BJ (cell line): ENCODE measurements at places on chromosomes 3 and 15.
A peak's percentile ranks its signal among the peaks of the same experiment; 100 is the strongest.

DNA sequence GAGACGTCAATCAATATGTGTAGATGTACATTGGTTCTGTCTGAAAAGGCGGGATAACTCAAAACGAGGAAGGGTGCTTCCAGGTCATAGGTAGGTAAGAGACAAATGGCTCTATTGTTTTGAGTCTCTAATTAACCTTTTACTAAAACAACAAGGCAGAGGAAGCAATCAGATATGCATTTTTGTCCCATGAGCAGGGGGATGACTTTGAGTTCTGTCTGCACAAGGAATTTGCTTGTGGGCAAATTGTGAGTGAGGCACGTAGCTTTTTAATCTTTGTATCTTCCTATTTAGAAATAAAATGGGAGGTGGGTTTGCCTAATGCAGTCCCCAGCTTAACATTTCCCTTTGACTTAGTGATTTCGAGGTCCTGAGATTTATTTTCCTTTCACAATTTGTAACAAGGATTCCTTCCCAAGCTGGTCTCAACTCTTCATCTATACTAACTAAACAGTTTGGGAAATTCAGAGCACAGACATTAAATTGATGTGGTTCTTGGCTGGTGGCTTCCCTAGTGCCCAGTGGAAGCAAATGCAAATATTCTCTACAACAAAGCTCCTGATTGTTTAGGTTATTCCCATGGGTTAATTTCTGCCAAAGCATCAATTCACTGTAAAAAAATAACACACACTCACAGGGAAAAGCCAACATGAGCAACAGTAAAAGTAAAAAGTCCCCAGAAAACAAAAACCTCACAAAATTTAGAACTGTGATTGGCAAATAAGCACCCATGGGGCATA is 738.8 kb upstream of the SGO1 start:
- no peak for DNase-seq

GRCh38 chr3:66598168-66598567 is 97.3 kb upstream of the LRIG1 start:
- DNase-seq: peak; percentile 44

DNA sequence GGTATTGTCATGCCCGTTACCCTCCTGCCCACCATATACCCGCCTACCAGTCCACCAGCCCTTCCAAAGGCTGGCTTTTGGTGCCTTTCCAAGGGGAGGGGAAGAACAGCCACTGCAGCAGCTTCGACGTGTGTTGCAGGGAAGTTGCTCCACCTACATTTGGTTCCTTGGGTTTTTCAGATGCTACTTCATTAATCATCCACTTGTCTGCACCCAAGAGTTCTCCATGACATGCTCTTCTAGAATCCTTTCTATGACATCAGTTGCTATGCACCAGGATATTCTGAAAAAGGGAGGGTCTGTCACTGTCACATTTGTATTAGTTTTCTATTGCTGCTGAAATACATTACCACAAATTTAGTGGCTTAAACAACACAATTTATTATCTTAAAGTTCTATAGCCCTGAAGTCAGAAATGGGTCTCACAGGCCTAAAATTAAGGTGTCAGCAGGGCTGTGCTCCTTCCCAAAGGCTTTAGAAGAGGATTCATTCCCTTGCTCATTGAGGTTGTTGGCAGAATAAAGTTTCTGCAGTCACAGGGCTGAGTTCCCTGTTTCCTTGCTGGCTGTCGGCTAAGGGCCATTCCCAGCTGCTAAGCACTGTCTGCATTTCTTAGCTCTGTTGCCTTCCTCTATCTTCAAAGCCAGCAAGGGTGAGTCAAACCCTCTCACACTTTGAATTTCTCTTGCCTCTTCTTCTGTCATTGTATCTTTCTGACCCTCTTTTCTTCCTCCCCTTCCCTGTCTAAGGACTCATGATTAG is at the start of gene LYZL4:
Gene LYZL4, minus strand, starts transcription at position 241 of the 762 bp plus-strand sequence. CDS start 3,359 bp downstream, outside the sequence.
- DNase-seq: no peak

DNA sequence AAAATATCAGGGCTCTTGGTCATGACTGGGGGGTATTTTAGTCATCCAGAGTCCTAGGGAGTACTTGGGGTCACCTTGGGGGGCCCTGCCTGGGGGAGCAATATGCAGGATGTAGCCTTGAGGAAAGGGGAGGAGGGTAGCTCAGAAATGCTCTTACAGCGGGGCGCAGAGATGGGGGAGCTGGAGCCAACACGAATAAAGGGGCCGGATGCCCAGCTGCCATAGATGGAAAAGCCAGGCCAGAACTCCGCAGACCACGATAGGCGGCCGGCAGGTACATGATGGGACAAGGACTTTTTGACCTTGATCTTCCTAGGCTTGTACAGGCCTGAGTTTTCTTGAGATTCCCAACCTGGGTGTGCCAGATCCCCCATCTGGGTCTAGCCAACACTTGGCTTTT is 47.7 kb upstream of the SLC6A1 start:
- DNase-seq: no peak

GRCh38 chr3:37995652-37996641 is 5.4 kb downstream of the VILL start:
- DNase-seq: no peak
